ENCODE measurements at places on chromosomes 5 and 9. TPM values are rescaled to one million over a fixed set of nuclear protein-coding genes. Genes with fewer than 3 reads are reported as not detected.
A peak's percentile ranks its signal among the peaks of the same experiment; 100 is the strongest.

PCDH12 gene
- polyA plus RNA-seq = 0.02 TPM

DNA sequence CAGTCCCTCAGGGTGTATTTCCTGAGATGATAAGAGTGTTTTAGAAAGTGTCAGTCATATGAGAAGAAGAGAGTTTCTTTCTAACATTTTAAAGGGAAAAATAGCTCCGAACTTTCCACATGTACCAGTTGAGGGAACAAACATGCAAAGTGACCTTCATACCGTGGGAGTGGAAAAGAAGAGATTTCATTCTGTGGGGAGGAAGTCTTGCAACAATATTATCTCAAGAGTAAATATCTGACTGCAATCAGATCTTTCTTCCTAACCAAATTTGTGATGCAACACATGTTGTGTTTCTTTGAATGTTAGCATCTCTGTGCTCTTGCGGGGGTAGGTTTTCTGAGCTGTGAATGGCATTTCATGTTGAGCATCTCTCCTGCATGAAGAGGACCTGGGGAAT is 30.6 kb downstream of the ANKRD55 start:
- DNase-seq = no peak

GRCh38 chr5:73861313-73861988 is 235.5 kb downstream of the ARHGEF28 start:
- peak; percentile 12 for DNase-seq

CENPH gene
- 16.6 TPM for polyA plus RNA-seq

NDFIP1 gene
- polyA plus RNA-seq = 55.8 TPM

DNA sequence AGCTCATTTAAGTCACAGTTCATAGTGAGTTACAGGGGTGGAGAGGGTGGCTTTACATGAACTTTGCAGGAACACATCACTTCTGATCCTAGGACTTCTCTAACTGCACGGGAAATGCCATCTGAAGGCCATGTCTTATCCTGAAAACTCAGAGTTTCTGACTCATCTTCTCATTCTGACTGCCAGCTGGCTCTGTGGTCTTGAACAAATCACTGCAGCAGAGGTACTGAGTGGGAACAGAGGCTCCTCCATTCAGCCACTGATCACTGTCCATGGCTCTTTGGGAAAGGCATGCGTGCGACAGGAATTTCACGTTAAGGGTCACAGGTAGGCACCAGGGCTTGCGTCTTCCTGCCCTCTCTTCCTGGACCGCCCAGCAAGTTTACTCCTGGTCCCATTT is 114.6 kb upstream of the LRRTM2 start:
- peak; percentile 77 for DNase-seq

QRFP gene
- polyA plus RNA-seq = not detected
